IMR-90 (cell line): ENCODE measurements at places on chromosomes 6 and 20. TPM values are rescaled to one million over a fixed set of nuclear protein-coding genes. Genes with fewer than 3 reads are reported as not detected.
A peak's percentile ranks its signal among the peaks of the same experiment; 100 is the strongest.

DNA sequence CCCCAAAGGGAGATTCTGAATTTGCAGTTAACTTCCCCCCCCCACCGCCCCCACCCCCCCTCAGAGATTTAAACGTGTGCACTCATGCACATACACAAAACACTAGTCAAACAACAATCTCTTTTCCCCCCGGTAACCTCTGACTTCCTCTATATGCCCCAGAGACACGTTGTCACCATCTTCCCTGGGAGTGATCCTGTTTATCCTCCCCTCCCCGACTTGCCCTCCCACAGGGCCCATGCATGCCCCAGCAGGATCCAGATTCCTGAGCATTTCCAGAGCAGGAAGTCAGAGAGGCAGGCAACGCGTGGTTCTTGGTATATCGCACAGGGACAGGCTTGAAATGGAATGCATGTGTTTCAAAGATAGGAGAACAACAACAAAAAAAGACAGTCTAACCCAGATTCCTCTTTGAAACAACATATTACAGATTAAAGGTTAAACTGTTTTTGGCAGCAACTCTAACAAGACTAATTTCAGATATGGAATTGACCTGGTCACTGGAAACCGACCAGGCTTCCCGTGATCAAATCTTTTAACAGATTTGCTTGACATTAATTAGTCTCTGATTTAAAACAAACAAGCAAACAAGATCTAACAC is 1.3 kb downstream of the BLCAP start:
- peaks cover 11% of the 10 kb centered on the region for H3K4me1 ChIP-seq
- peak overlapping the region; percentile 87 for H3K27ac ChIP-seq
- peak overlapping the region; percentile 80 for H3K4me3 ChIP-seq
- H3K27me3 ChIP-seq = no peaks in the 10 kb centered on the region
- peaks cover 2% of the 10 kb centered on the region; the same call in 1 of the 2 replicates for H3K36me3 ChIP-seq
- DNase-seq = peak; percentile 52

- no peak overlapping the region for H3K27ac ChIP-seq
- no peaks in the 10 kb centered on the region for H3K36me3 ChIP-seq
- H3K4me1 ChIP-seq = no peaks in the 10 kb centered on the region
Measured at GRCh38 chr6:154122195-154122925, 83.3 kb downstream of the OPRM1 start.

OR2B6 gene
- not detected in 2 replicates for total RNA-seq

DNA sequence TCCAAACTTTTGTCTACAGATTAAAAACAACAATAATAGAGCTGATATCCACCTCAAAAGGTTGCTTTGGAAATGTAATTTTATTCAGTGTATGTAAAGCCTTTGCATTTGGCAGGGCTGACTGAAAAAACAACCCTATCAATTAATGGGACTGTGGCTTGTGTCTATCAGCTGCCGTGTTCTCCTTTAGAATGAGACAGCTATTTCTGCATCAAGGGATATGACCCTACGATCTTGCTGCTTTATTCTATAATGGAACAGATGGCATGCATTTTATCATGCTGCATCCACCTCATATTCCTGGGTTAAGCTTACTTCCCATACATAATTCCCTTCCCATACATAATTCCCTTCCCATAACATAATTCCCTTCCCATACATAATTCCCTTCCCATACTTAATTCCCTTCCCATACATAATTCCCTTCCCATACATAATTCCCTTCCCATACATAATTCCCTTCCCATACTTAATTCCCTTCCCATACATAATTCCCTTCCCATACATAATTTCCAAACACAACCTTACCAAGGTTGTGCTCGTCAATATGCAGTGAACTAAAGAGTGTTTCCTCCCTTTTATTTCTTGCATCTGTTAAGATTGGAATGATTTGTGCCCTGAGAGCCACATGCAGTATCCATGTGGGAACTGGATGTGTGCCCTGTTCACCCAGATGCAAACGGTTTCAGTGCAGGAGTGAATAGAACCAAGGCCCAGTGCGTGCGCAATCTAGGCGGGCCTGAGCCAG is 26.8 kb downstream of the SERPINB6 start:
- H3K27ac ChIP-seq = no peak overlapping the region
- H3K4me1 ChIP-seq = no peaks in the 10 kb centered on the region
- H3K4me3 ChIP-seq = no peak overlapping the region
- H3K27me3 ChIP-seq = no peaks in the 10 kb centered on the region
- H3K36me3 ChIP-seq = peaks cover 24% of the 10 kb centered on the region

DNA sequence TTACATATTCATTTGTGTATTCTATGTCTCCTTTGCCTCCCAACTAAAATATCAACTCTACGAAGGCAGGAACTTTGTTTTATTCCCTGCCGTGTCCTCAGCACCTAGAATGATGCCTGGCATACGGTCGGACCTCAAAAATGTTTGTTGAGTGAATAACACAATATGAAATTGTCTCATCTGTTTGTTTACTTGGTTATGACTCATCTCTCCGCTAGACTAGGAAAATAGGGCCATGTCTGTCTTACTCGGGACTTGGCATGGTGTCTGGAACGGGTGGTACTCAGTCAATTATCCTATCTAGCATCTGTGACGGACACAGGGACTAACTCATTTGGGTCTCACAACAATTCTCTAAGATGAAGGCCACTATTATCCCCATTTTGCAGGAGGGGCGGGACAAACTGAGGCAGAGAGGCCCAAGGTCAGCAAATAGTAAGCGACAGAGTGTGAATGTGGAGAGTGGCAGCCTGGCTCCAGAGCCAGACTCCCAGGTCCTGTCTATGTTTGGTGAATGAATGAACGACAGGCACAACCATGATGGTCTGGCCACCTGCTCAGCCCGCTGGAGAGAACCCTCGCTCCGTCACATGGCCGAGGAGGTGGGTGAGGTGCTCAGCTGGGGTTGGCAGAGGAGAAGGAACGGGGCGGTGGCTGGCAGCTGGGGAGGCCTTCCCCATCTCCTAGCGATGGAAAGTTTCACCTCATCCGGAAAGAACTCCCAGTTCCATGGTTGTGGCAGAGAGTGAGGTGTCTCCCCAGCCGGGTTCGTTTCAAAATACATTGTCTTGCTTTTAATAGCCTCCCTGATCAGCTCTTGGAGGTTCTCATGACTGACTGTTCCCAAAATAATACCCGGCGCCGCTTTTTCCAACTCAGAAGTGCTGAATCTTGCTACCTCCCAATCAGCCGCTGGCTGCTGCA is 27.6 kb upstream of the NFATC2 start:
- DNase-seq = no peak
- no peak overlapping the region for H3K4me3 ChIP-seq
- peaks cover 2% of the 10 kb centered on the region for H3K27me3 ChIP-seq
- H3K4me1 ChIP-seq = peaks cover 4% of the 10 kb centered on the region; the same call in 1 of the 2 replicates
- no peak overlapping the region for H3K27ac ChIP-seq

GGTLC1 gene
- total RNA-seq = not detected in 2 replicates

ROS1 gene
- total RNA-seq = under 0.01 TPM in 2 replicates

DNA sequence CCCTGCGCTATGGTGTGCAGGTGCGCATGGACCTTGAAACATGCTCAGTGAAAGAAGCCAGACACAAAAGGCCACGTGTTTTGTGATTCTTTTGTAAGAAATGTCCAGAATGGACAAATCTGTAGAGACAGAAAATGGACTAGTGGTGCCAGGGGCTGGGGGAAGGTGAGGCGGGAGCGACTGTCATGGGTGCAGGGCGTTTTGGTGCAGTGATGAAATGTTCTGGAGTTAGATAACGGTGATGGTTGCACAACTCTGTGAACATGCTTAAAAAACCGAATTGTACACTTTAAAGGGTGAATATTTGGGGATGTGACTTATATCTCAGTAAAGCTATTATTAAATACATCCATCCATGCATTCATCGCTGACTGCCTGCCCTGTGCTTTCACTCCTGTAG is 31.7 kb upstream of the NTSR1 start:
- H3K4me1 ChIP-seq = peaks cover 3% of the 10 kb centered on the region; the same call in 1 of the 2 replicates
- no peak overlapping the region for H3K27ac ChIP-seq
- DNase-seq = no peak
- H3K4me3 ChIP-seq = no peak overlapping the region
- H3K36me3 ChIP-seq = no peaks in the 10 kb centered on the region
- peaks cover 9% of the 10 kb centered on the region for H3K27me3 ChIP-seq

DNA sequence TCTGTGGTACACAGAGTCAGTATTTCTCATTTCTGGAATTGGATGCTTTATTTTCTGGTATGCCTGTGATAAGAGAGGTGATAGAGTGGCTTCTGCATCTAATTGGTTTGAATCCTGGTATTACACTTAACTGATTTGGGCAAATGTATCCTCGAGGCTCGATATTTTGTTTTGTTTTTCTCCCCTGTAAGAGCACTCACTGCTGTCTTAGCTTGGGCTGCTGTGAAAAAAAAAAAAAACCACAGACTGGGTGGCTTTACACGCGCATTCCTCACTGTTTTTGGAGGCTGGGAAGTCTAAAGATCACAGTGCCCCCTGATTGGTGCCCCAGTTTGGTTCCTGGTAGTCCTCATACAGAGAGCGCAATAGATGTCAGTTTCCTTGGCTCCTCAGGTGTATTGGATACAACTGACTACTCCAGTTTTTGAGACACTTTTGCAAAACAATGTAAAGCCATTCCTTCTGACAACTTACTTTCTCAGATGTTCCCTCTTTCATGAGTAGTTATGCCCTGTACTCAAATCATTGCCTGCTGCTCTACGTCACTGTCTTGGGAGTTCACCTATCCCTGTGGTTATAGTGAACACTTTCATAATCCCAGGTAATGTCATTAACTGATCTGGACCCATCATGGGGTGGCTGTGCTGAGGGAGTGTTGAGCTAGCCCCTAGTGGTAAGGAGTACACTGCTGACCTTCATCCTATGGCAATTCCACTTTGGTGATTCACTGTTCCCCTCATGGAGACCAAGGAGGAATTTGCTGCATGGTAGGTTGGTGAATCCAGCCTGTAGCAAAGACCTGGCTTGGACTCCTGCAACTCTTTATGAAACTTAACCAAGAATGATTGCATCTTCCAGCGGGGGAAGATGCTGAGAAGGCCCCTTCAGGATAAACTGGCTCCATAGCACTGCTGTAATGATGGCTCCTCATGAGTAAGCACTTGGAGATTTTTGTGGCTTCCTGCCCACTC is 3.5 kb upstream of the ACAT2 start:
- peaks cover 26% of the 10 kb centered on the region for H3K36me3 ChIP-seq
- DNase-seq = peak; percentile 81
- no peaks in the 10 kb centered on the region for H3K27me3 ChIP-seq
- H3K4me3 ChIP-seq = no peak overlapping the region
- H3K4me1 ChIP-seq = peaks cover 16% of the 10 kb centered on the region

CLIC5 gene
- total RNA-seq = not detected in 2 replicates

TSPO2 gene
- not detected in 2 replicates for total RNA-seq

GRCh38 chr6:167058261-167058660 is 59.1 kb downstream of the CEP43 start:
- no peak overlapping the region for H3K4me3 ChIP-seq
- DNase-seq = no peak
- H3K4me1 ChIP-seq = no peaks in the 10 kb centered on the region
- H3K27ac ChIP-seq = no peak overlapping the region
- H3K36me3 ChIP-seq = no peaks in the 10 kb centered on the region
- no peaks in the 10 kb centered on the region for H3K27me3 ChIP-seq

PRPH2 gene
- total RNA-seq = 0.83 and 1.1 TPM in 2 replicates

SLC17A4 gene
- not detected in 2 replicates for total RNA-seq

DNA sequence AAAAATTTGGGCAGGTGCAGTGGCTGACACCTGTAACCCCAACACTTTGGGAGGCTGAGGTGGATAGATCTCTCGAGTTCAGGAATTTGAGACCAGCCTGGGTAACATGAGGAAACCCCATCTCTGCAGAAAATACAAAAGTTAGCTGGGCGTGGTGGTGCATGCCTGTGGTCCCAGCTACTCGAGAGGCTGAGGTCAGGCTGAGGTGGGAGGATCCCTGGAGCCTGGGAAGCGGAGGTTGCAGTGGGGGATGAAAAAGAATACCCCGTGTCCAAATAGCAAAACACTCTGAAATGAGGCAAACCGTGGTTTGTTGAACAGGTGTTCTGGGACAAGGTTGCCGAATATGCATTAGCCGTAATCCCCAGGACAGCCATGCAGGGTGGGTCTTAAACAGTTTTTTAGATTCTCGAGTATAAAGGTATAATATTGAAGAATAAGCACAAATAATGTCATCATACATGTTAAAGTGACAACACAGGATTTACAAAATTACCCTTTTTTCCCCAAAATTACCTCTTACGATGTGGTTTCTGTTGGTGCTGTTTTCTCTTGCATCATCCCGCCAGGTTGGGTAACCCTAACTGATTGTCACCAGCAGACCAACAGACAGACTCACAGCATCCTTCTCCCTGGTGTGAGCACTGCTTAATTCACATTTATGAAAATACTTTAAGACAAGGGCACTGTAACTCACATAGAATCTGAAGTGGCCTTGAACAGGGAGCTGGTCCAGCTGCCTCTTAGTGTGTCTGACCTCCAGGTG is 9.1 kb downstream of the DNAJC5 start:
- DNase-seq = no peak
- no peaks in the 10 kb centered on the region for H3K27me3 ChIP-seq
- H3K4me1 ChIP-seq = 0 out of 2 replicates have a peak, but pooled peaks cover 3% of the 10 kb centered on the region
- H3K4me3 ChIP-seq = no peak overlapping the region
- no peak overlapping the region for H3K27ac ChIP-seq

APCDD1L gene
- 2.2 and 2.5 TPM in 2 replicates for total RNA-seq

ACOT13 gene
- 3.6 and 8.1 TPM in 2 replicates for total RNA-seq

DNA sequence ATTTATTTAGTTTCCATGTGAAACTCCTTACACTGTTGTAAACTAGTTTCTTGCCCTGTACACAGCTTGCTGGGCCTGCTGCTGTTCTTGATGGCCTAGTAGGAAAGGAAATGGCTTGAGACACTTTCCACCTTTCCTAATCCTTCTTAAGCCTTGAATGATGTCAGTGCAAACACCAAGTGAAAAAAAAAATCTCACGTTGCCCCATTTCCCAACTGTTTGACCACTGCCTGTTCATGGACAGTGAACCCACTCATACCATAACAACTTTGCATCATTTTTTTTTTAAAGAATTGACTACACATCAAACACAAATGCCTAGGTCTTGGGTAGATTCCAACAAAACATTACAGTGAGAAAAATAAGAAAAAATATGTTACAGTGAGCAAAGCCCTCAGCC is 653.6 kb upstream of the FLRT3 start:
- no peak overlapping the region for H3K4me3 ChIP-seq
- no peak overlapping the region for H3K27ac ChIP-seq
- no peaks in the 10 kb centered on the region for H3K4me1 ChIP-seq
- no peaks in the 10 kb centered on the region for H3K27me3 ChIP-seq
- H3K36me3 ChIP-seq = no peaks in the 10 kb centered on the region

ZSCAN12 gene
- 6.4 and 6.5 TPM in 2 replicates for total RNA-seq

GRCh38 chr20:12970372-12970821 is 38.4 kb upstream of the SPTLC3 start:
- H3K4me1 ChIP-seq = no peaks in the 10 kb centered on the region; the same call in 1 of the 2 replicates
- no peaks in the 10 kb centered on the region for H3K36me3 ChIP-seq
- peaks cover 2% of the 10 kb centered on the region for H3K27me3 ChIP-seq
- DNase-seq = peak; percentile 51
